SW 1271 (cell line): ENCODE measurements at places on chromosomes 6 and 20.

DNA sequence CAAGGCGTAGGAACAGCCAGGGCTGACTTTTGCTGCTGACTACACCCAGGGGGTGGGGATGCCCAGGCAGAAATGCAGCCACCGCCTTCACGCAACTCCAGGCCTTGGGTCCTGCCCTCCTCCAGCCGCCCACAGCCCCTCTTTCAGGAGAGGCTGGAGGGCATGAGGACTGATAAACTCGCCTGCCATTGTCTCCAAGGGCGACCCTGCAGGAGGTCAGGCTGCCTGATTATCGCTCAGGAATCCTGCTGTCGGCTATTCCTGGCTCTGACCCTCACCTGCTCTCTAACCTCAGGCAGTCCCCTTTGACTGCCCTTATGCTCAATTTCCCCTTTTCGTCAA, 62.0 kb upstream of the HDDC2 start:
- no peak for DNase-seq

DNA sequence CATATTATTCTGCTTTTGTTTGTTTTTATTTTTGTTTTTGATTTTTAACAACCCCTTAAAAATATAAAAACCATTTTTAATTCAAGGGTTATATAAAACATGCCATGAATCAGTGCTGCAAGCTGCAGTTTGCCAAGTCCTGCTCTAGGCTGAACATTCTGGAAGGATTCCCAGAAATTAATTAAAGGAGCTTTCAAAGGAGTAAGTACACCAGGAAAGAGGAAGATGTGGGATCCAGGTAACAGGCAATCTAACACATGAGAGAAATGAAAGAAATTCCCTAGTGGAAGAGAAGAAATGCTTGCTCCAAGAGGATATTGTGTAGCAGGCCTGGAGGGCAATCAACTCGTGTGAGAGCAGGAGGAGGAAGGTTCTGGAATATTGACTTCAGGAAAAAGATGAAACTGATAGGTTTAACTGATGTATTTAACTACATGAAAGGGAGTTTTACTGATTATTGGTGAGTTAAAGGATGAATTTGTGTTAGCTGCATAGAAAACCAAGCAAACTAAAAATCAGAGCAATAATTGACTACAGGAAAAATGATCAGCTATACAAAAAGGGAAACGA, 146.0 kb upstream of the PHACTR1 start:
- no peak for DNase-seq

- no peak for DNase-seq
Measured at GRCh38 chr6:54467384-54467783, 159.1 kb downstream of the TINAG start.

DNA sequence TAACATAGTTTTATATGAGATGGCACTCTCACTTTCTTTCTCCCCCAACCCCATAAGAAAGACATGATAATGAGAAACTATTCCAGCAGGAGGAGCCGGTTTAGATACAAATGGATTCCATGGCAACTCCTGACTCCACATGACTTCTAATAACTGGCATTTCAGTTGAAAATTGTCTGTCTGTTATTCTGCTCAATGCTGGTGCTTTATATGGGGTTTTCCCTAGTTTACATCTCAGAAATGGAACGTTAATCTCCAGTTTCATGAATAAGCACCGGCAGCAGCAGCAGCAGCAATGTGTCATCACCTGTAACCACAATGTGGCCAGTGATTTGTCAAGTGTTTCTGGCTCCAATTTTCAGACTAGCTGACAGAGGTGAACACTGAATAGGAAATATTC, 8.0 kb upstream of the SIM1 start:
- DNase-seq: no peak

DNA sequence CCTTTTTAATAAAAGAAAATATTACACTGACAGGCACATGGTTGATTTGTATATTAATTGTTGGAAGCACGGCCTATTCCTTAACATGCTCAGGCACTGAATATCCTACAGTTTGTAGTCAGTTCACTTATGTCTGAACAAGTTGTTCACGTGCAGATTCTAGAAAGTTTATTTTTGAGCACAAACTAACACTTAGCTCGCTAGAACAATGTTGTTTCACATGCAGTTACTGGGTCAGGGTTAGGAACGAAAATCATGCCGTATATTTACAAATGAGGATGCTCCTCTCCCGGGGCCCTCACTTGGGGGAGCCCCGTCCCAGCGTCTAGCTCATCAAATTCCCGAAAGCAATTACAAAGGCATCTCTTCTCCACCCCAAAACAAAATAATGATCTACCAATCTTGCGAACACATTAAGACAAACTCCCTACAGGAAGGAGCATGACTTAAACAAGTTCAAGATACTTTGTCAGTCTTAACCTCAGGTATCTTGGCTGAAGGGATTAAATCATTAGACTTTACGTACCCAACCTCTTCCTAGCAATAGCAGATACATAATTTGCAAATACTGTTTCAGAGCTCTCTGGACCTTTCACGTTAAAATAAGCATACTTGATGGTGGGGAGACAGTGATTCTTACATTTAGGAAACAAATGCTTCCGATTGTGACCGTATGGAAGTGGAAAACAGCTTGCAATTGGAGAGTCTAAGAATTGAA, 1.5 kb downstream of the MAP7 start:
- no peak for DNase-seq

DNA sequence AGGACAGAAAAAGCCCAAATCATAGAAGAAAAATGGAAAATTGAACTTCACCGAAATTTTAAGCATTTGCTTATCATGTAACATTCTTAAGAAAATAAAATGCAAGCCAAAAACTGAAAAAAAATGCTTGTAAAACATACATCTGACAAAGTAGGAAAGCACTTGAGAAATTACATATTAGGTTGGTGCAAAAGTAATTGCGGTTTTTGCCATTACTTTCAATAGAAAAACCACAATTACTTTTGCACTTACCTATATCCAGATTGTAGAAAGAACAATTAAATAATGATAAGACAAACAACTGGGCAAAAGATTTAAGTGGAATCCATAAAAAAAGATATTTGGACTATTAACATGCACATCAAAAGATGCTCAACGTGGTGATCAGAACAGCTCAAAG, 146.2 kb downstream of the TBXT start:
- no peak for DNase-seq

DNA sequence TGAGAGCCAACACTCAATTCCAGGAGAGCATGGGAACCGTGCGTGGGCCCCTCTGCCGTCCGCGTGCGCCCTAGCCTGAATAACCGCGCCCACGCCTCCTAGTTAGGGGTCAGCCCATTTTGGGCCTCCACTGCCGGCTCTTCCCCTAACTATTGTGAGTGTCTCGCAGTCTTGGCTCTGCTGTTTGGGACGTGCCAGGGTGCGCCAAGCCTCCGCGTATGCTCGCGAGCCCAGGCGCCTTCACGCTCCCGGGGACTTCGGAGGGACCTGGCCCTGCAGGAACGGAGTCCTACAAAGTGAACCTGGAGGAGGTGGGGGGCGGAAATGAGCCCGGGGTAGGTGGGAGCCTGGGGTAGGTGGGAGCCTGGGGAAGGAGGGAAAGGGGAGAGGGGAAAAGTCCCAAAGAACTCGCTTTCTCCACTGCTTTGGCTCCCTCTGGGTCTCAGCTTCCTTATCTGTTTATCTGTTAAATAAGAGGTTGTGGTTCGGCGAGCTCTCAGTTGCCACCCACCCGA, 873 bp upstream of the GCM2 start:
- no peak for DNase-seq

GRCh38 chr20:8693709-8694108, 375.2 kb upstream of the PLCB4 start:
- no peak for DNase-seq

- DNase-seq: peak; percentile 71
Measured at GRCh38 chr6:71383901-71384489, 95.4 kb downstream of the OGFRL1 start.

DNA sequence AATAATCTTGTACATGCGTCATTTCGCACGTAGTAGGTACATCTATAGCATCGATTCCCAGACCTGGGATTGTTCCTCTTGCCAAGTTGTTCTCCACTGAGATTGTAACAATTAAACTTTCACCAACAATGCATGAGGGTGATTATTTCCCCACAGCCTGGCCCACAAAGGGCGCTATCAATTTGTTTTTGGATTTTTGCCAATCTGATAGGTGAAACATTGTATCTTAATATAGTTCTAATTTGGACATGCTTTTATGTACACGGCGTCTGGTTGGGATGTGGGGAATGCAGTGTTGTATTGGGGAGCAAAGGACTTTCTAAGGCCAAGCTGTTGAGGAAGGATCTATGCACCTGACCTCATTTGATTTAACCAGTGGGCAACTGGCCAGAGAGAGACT, 59.5 kb downstream of the VEGFA start:
- DNase-seq: no peak

- DNase-seq: no peak
Measured at GRCh38 chr20:32130352-32130751, 20.8 kb downstream of the TM9SF4 start.

- DNase-seq: no peak
Measured at GRCh38 chr20:44967207-44967807, 995 bp downstream of the STK4 start.

GRCh38 chr6:90621581-90621980, 34.7 kb upstream of the MAP3K7 start:
- no peak for DNase-seq

DNA sequence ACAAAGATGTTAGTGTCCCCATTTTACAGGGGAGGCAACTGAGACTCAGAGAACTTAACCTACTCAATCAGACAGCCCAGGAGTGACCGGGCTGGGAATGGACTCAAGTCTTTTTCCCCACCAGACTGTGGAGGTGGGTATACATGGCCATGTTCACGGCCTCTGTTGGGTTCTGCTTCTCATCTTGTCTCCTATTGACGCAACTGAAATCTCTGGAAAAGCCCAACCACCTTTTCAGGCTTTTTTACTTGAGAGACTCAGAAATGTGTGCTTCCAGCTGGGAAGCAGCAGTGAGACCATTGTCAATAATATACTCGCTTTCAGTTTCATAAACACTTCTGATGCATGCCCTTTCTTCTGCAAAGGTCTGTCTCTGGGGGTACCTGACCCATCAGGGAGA, 70.7 kb downstream of the SOBP start:
- no peak for DNase-seq

DNA sequence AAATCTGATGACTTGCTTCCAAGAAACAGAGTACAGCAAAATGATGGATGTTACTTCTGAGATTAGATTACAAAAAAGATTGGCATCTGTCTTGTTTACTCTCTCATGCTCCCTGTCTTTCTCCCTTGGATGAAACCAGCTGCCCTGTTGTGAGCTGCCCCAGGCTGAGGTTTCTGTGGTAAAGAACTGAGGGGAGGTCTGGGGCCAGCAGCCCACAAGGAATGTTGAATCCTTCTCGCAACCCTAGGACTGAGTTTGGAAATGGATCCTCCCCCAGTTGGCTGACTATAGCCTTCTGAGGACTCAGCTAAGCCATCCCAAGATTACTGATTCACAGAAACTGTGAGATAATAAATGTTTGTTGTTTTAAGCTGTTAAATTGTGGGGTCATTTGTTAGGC, 5.6 kb upstream of the HECA start:
- DNase-seq: no peak

GRCh38 chr6:169702840-169703246, 917 bp downstream of the C6orf120 start:
- DNase-seq: no peak

- DNase-seq: no peak
Measured at GRCh38 chr20:62570897-62571668, 71.2 kb upstream of the SLCO4A1 start.

GRCh38 chr20:19321176-19321575, 108.7 kb downstream of the SLC24A3 start:
- DNase-seq: no peak

DNA sequence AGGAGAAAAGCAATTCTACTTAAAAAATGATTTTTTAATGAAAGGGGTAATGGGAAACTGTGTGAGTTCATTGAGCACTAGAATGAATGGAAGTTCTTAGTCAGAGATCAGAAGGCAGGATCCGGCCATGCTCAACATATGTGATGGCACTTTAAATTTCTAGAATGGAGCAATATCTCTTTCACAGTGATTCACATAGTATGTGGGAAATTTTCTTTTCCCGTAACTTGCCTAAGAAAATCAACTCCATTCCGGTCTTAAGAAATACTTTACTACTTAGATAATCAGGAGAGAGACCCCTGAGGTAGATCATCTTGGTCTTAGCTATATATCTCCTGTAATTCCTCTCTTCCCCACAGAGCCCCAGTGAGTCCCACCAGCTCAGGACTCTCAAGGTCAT, 131.8 kb downstream of the SCML4 start:
- no peak for DNase-seq

- DNase-seq: no peak
Measured at GRCh38 chr6:120237221-120237620, 887.7 kb upstream of the MAN1A1 start.

- no peak for DNase-seq
Measured at GRCh38 chr6:55833284-55833683, 42.1 kb downstream of the BMP5 start.

DNA sequence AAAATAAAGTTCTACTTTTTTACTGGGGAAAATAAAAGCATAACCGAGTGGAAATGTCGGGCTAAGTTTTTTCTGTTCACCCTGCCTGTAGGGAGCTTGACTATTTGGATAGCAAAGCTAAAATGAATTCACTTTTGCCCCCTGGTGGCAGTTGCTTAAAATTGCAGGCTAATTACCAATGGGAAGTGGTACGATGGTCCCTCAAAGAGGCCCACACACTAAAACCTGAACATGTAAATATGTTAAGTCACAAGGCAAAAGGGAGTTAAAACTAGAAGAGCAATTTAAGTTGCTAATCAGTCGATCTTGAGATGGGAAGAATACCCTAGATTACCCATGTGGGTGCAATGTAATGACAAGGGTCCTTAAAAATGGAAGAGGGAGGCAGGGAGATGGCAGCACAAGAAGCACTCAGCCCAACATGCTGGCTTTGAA, 916 bp upstream of the SUN5 start:
- no peak for DNase-seq

DNA sequence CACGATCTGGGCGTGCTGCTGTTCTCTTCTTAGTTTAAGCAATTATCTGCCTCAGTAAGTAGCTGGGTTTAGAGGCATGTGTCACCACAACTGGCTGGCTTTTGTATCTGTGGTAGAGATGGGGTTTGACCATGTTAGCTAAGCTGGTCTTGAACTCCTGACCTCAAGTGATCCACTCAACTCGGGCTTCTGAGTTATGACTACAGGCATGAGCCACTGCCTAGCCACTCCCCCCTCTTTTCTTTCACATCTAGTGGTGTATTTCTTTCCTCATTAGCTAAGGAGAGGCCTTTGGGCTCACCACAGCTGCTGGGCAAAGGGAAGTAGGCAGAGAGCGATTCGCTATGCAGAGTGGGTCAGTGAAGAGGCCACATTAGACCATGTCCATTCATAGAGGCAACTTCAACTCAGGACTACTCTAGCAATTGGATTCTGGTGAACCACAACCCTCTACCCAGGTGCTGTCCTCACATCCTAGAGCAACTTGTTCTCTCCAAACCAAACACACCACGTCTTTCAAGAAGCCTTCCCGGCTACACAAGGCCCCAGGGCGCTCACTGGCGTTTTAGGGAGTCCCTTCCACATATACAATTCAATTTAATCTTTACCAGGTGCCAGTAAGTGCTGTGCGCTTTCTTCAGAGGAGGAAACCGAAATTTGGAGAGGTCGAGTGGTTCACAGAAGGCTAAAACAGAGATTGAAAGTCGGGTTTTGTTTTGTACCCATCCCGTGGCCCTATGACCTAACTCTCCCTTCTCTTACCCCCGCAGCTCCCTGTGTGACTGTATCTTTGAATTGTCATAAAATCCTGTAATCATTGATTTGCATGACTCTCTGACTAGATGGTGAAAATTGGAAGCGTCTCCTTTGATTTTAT, 26.5 kb upstream of the GFOD1 start:
- no peak for DNase-seq
